Left lung (tissue), 14 donors: ENCODE measurements at places on chromosomes 4 and X. TPM values are rescaled to one million over a fixed set of nuclear protein-coding genes. Genes with fewer than 3 reads are reported as not detected.

DNA sequence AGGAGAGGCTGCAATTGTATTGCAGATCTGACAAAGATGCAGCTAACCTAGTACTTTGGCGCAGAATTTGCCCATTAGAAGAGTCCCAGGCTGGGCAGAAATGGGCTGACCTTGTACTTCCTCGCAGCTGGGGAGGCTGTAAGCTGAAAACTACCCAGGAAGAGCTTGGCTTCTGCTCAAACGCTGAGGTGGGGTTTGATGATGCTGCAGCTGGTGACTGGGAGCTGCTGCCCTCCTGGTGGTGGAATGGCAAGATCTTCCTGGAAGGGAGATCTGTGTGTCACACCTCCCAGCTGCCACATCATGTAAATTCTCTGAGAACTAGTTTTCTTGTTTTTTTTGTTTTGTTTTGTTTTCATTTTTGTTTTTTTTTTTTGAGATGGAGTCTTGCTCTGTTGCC is 17.4 kb downstream of the CCNG2 start:
- no peak for DNase-seq

CENPU gene
- 46.9 TPM for polyA plus RNA-seq

GRCh38 chrX:51334276-51334675 is 1.7 kb downstream of the NUDT10 start:
- DNase-seq = no peak

- DNase-seq = peak; percentile 48
These were observed 151.4 kb upstream of the USP9X start for GRCh38 chrX:40933706-40934425.

LUZP4 gene
- polyA plus RNA-seq = not detected

DNA sequence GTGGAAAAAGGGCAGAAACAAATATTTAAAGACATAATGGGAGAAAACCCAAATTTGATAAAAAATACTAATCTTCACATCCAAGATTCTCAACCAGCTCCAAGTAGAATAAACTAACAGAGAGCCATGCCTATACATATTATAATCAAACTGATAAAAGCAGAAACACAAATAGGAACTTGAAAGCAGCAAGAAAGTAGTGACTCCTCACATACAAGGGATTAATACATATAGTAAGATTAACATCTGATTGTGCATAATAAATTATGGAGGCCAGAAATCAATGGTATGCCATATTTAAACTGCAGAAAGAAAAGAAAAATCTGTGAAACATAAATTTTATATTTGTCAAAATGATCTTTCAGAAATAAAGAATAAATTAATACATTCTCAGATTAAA is 454.3 kb upstream of the PCDH10 start:
- no peak for DNase-seq

- DNase-seq = no peak
These were observed 7.2 kb downstream of the SCARB2 start for GRCh38 chr4:76206222-76206942.

ABCG2 gene
- 19.8 TPM for polyA plus RNA-seq

RIPPLY1 gene
- 0.34 TPM for polyA plus RNA-seq

TLR6 gene
- 1.8 TPM for polyA plus RNA-seq

DNA sequence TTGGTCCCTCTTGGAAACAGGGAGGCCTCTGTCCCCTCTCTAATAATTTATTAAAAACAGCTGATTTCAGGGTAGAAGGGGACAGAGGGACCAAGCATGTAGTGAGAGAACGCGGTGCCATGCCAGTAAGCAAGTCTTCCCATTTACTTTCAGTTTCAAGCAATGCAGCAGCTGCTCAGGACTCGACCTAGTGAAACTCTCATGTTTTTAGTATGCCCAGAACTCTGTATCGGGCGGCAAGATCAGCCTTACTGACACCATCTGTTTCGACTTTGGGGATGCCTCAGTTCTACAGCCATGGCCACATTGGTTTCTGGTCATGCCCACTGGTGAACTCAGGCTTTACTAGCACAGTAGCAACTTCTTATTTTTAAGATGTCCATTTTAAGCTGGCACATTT is 40.6 kb downstream of the ZNF81 start:
- no peak for DNase-seq

GRCh38 chr4:95114521-95114920 is 356.8 kb downstream of the BMPR1B start:
- DNase-seq = no peak

CXCL3 gene
- polyA plus RNA-seq = 0.85 TPM

ZNF732 gene
- polyA plus RNA-seq = 2.8 TPM

DNA sequence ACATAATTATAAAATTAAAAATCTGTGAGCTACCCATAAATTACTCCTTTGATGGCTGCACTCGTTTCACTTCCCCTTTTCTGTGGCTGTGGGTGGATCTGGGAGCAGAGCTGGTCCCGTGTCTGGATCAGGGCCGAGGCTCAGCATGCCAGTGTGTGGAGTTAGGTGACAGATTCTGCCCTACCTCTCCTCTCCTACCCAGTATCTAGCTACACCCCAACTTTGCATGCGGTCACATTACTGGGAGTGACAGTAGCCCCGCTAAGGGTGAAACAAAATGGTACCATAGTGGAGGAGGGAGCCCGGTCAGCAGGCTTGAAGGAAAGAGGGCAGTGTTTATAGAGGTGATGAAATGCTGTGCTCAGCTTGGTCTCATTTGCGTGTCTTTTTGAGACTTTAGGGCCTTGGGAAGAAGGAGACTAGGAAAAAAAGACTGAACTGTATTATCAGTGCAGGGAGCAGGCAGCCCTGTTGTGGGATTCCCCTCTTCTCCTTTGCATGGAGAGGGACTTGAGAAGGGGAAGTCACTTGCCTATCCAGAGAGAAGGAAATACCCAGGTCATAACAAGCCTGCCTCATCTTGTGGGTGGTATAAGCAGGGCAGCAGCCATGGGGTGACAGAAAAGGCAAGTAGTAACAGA is 48.4 kb downstream of the ARHGAP10 start:
- DNase-seq = no peak

GRCh38 chrX:15646543-15646942 is 18.1 kb downstream of the CLTRN start:
- DNase-seq = no peak

DNA sequence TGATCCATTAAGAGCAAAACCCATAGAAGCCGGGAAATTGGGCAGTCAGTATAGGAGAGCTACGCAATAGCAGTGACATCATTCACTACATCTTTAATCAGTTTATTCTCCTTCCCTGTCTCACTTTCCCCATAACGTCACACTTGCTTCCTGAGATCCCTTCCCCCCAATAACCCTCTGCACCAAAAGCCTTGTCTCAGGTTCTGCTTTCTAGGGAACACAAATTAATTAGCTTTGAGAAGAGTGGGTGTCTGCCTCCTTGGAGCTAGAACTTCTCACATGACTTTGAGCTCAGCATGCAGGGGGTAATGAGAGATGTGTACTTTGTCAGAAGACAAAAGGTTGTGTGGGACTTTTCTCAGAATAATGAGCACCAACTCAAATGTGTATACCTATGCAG is 128.3 kb upstream of the MAOA start:
- no peak for DNase-seq

USP17L27 gene
- not detected for polyA plus RNA-seq

DNA sequence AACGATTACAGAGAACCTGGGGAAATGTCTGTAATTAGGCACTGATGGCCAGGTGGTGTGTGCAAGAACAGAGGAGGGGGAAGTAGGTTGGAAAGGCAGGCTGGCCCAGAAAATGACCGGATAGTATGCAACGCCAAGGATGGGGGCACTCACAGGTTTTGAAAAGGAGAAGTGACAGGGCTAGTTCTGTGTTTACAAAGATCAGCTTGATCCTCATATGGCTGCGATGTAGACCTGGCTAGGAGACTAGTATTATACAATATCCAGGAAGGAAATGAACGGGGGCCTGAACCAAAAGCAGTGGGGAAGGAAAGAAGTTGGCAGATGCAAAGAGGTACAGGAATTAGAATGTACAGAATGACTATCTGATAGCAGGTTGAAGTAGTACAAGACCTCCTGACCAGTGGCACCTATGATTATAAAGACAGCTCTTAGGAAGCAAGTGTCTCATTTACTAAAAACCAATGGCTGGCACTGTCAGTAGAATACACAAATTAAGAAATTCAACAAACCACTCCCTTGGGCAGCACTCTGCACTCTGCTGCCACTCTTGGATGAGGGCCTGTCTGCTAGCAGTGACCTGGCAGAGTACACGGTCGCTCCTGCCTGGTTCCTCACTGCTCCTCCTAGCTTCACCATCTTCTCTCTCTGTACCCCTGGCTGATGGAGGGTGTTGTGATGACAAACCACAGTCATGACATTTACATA is 14.1 kb downstream of the MFAP3L start:
- DNase-seq = no peak

DNA sequence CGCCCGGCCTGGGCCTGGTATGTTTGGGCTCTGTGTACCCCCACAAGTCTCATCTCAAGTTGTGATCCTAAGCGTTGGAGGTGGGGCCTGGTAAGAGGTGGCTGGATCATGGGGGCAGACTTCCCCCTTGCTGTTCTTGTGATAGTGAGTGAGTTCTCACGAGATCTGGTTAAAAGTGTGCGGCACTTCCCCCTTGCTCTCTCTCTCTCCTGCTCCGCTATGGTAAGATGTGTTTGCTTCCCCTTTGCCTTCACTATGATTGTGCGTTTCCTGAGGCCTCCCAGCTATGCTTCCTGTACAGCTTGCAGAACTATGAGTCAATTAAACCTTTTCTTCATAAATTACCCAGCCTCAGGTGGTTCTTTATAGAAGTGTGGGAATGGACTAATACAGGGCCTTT is 53.0 kb downstream of the CHST7 start:
- peak; percentile 44 for DNase-seq

DNA sequence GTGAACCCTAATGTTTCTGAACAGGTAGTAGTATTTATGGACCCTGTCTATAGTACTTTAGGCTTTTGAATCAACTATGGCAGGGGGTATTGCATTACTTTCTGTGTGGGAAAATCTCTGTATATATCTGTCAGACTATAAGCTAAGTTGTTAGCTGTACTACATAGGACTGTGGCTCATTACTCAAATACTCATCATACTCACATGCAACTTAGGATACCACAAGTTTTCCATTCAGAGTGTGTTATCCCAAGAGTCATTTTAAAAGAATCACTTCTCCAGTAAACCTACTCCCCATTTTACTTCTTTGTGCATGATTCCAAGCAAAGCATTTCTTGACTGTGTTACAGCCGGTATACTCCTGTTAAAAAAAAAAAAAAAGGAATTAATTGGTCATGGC is 95.6 kb downstream of the PHOX2B start:
- no peak for DNase-seq

PWWP3B gene
- polyA plus RNA-seq = 4.4 TPM

DNA sequence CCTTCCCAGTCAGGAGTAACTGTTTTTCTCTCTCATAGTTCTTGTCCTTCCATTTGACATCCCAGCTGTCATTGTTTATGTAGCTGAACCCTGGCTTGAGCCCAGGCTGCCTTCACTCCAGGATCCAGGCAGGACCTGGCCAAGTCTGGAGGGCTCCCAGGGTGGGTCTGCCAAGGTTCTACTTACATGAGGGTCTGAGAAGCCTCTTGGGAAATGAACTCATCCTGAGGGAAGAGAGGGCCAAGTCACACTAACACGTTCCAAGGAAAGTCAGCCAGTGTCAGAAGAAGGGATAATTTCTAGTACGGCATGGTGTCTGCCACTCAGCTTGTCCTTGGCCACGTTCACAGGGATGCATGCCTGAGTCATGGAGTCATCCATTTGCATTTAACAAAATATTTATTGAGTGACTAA is 54.8 kb upstream of the SRD5A3 start:
- DNase-seq = no peak

ARR3 gene
- polyA plus RNA-seq = 1.5 TPM

- DNase-seq = no peak
These were observed 40.9 kb upstream of the IL13RA2 start for GRCh38 chrX:115058276-115058675.

DNA sequence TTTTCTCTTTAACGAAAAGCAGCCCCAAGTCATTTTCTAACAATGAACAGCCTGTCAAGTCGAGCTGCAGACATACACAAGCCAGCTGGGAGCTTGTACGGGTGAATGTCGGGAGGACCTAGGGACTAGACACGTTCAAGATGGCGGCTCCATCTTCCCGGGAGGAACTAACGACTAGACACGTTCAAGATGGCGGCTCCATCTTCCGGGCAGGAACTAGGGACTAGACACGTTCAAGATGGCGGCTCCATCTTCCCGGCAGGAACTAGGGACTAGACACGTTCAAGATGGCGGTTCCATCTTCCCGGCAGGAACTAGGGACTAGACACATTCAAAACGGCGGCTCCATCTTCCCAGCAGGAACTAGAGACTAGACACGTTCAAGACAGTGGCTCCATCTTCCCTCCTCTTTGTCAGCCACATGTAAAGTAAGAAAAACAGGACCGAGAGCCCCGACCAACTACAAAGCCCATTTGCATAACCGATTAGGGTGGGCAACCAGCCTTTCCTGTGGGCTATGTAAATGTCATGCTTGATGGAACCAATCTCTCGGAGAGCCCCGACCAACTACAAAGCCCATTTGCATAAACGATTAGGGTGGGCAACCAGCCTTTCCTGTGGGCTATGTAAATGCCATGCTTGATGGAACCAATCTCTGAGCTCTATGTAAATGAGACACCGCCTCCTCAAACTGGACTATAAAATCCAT is 175.5 kb downstream of the DHRSX start:
- peak; percentile 86 for DNase-seq

GRCh38 chrX:38233891-38234667 is 13.4 kb upstream of the SRPX start:
- DNase-seq = no peak

DNA sequence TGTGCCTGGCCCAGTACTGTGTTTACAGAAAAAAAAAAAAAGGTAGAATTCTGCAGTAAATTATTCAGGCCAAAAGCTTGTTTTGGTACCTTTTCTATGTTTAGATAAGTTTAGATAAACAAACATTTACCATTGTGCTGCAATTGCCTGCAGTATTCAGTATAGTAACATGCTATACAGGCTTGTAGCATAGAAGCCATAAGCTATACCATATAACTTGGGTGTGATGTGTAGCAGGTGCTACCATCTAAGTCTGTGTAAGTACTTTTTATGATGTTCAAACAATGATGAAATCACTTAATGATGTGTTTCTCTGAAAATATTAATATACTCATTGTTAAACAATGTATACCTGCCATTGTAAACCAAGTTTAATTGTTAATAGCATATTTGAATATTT is 241.6 kb upstream of the HS3ST1 start:
- no peak for DNase-seq

GRCh38 chr4:13527981-13528820 is 16.1 kb downstream of the NKX3-2 start:
- DNase-seq = no peak

DNA sequence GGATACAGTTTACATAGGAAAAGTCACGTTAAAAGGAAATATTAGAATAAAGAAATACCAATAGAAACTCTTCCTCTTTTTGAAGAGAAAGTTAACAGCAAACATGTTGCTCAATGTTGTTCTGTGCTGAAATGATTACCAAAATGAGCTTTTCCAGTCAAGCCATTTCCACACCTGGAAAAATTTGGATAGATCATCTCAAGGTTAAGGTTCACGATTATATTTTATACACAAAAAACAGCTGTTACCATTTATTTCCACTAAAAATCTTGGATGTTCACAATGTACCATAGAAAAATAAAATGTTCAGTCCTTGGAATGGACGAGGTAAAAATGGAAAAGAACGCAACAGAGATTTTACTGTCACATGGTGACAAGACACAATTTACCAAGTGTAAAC is 218.7 kb downstream of the SCFD2 start:
- no peak for DNase-seq

- DNase-seq = no peak
These were observed 465.4 kb downstream of the FAT4 start for GRCh38 chr4:125780164-125780563.
